Pulmonary artery endothelial cell (primary cell): ENCODE measurements at places on chromosomes 3 and 15. TPM values are rescaled to one million over a fixed set of nuclear protein-coding genes. Genes with fewer than 3 reads are reported as not detected.

The TLR9 gene
- 0.04 TPM in 1 of 2 replicates, not detected in the other for total RNA-seq

The DPPA4 gene
- total RNA-seq = not detected in 2 replicates

- DNase-seq = no peak
These were observed 29.4 kb downstream of the STARD5 start for GRCh38 chr15:81294516-81294880.

- DNase-seq = no peak
These were observed 719.3 kb upstream of the SGO1 start for GRCh38 chr3:20905210-20905805.

- no peak for DNase-seq
These were observed 208.8 kb downstream of the RPLP1 start for GRCh38 chr15:69661446-69661845.
